Activated CD8-positive, alpha-beta T cell treated with anti-CD3 and anti-CD28 coated beads, Interleukin-2, amount 10 ng/mL, durations not matched to agents 7 days and 5 days (primary cell): ENCODE measurements at places on chromosomes 7 and 10.

- DNase-seq = no peak
Observed at GRCh38 chr7:32145911-32146310, 75.7 kb upstream of the PDE1C start.

DNA sequence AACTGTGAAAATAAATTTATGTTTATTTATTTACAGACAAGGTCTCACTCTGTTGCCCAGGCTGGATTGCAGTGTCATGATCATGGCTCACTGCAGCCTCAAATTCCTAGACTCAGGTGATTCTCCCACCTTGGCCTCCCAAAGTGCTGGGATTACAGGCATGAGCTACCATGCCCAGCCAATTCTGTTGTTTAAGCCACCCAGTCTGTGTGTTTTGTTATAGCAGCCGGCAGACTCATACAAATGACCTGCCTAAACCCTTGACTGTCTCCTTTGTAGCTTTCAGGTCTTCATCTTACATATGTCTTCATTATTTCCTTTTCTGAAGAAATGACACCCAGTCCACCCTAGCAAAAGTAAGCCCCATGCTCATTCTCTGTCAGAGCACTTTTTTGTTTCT lies 43.8 kb upstream of the KMT2C start:
- DNase-seq = no peak

GRCh38 chr10:48460182-48460581 lies 144.7 kb downstream of the ARHGAP22 start:
- DNase-seq = no peak

GRCh38 chr7:2953099-2953498 lies 90.6 kb downstream of the CARD11 start:
- DNase-seq = no peak
